ENCODE measurements at places on chromosomes 3 and 15.

- no peak for DNase-seq
Observed at GRCh38 chr3:16430717-16431630, 82.5 kb downstream of the RFTN1 start.

DNA sequence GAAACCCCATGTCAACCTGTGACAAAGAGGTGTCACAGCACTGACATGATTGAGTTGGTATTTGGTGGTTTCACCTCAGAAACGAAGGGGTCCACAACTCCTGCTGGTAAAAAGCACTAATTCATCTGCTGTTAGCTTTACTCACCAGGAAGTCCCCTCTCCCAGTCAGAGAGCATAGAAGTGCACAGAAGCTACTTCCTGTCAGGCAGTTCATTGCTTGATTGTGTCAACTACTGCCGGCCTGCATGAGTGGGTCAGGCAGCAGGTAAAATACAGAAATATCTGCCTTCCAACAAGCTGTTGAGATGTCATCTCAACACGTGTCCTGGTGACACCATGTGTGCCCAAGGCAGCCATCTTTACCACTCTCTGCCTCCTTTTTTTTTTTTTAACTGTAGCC lies 596.6 kb upstream of the NR2F2 start:
- DNase-seq: no peak

GRCh38 chr3:118990823-118991560 lies 43.7 kb downstream of the IGSF11 start:
- no peak for DNase-seq

- DNase-seq: no peak
Observed at GRCh38 chr3:114444216-114444615, 150.4 kb downstream of the TIGIT start.
